Cardiac muscle cell (in vitro differentiated cells and primary cell): ENCODE measurements at places on chromosomes 16 and 17.

- DNase-seq = no peak
These were observed 3.4 kb downstream of the BHLHA9 start for GRCh38 chr17:1273492-1274244.

GRCh38 chr17:70621566-70621965, 452.2 kb downstream of the KCNJ2 start:
- DNase-seq = no peak

DNA sequence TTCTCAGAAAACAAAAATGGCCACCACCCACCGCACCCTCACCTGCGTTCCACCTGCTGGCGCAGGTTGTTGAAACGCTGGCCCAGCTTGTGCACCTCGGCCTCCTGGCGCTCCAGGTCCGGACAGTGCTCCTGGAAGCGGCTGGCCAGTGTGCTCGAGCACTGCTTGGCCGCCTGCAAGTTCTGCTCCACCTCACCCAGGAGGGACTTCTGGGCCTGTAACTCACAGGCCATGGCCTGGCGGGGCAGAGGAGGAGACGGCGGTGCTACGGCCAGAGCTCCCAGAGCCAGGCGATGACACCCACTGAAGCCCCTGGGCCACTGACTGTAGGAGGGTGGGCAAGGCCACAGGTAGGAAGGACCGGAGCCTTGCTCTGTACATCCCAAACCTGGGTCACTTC, 43.4 kb downstream of the UBN1 start:
- no peak for DNase-seq

GRCh38 chr16:87161822-87162676, 155.1 kb downstream of the C16orf95 start:
- no peak for DNase-seq

DNA sequence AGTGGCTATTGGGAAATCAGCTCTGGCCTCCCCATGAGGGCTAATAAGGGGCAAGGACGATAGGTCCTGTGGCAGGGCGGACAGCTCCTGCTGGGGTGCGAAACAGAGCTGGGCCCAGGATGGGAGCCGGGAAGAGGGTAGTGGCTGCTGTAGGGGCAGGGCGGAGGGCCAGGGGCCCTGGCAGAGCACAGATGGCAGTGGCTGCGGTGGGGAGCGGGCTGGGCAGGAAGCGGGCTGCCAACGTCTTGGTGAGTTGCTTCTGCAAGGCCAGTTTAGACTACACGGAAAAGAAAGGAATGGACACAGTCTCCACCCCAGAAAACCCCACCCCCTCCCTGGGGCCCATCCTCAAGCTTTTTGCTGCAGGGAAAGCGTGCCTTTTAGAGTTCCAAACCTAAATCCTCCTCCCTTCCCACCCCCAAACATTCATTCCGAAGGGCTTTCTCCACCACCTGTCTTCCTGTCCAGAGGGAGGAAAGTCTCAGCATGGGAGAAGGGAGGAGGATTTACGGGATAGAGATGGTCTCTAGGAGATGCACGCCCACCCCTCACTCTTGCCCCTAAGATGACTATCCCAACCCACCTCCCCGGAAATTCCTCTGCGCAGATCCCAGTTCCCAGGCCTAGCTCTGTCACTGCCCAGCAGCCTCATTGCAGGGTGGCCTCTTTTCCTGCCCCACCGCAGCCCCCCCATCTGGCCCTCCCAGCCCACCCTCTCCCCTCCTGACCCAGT, 7.1 kb downstream of the NKIRAS2 start:
- no peak for DNase-seq

- peak; percentile 95 for DNase-seq
These were observed 29.6 kb downstream of the ZNF778 start for GRCh38 chr16:89246903-89247733.

DNA sequence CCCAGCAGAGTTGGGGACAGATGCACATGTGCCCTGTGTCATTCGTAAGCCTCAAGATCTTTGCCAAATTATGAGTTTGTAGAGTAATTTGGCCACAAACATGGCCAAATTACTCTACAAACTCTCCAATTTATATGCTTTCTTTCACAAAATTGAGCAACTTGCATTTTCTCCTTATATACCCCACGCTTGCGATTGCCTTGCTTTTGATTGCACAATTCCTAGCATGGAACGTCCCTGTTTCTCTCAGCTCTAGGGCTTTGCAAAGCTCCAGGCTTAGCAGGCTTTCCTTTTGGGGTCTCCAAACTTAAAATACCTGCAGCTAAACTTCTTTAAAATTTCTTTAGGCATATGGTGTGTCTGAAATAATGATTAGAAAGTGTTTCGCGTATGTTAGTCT, 28.5 kb upstream of the MAF start:
- DNase-seq = no peak

- DNase-seq = no peak
These were observed 66.9 kb downstream of the ABR start for GRCh38 chr17:1112875-1113274.

DNA sequence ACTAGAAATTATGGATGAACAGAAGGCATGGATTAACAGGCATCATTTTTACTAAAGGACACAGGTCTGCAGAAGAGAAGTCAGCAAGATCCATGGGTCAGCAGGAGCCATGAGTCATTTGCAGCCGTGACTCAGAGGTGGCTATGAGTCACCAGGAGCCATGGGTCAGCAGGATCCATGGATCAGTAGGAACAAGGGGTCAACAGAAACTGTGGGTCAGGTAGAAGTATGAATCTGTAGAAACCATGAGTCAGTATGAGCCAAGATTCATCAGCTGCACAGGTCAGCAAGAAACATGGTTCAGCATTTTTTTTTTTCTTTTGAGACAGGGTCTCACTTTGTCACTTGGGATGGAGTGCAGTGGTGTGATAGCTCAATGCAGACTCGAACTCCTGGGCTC, 58.2 kb upstream of the HS3ST4 start:
- no peak for DNase-seq

GRCh38 chr16:57349212-57350031, 9.2 kb upstream of the CCL22 start:
- DNase-seq = no peak

- no peak for DNase-seq
These were observed 5.4 kb downstream of the GSG1L2 start for GRCh38 chr17:9816472-9816871.

- no peak for DNase-seq
These were observed 21.5 kb upstream of the TMEM92 start for GRCh38 chr17:50252781-50253180.

DNA sequence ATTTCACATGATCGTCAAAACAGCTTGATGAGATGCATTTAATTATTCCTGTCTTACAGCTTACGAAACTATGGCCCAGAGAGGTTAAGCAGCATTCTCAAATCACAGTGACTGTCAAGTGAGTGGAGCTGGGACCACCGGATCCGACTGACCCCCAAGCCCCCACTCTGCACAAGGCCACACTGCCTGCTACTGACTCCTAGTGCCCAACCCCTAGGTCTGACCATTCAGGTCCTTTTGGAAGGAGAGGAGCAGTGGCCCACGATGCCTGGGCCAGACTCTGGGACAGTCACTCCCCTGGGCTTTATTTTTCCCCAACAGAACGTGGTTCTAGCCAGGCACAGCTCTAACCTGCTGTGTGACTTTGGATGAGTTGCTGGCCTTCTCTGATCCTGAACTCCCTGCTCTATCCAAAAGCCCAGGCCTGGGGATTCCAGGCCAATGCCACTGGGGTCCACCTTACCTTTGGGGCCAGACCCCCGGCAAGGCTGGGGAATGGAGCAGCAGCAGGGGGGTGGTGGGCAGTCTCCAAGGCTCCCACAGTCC, 9.9 kb downstream of the TSPOAP1 start:
- DNase-seq = no peak

- DNase-seq = no peak
These were observed 130.1 kb upstream of the TMEM97 start for GRCh38 chr17:28188841-28189263.
